ENCODE measurements at places on chromosomes 7 and 10.

DNA sequence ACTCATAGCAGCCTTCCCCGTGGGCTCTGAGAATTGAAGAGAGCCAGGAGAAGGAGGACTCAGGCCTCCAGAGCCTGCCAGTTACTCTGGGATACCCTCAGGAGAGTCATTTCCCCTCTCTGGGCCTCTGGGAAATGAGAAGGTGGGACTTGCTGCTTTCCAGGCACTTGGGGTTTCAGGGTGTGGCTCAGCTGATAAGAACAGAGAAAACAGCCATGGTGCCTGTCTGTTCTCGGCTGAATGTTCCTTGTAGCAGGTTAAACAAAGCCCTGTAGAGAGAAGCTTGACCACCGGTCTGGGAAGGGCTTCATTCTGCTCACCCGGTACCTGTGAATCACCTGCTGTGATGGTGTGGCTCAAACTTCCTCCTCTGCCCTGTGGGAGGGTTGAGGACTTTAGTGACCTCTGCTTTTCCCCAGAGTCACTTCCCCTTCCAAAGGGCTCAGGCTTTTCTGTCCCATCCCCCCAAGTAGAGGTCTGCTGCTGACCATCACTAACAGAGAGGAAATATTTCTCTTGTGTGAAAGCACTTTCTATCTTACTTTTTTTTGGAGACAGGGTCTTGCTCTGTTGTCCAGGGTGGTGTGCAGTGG is 212.4 kb upstream of the GALNT17 start:
- peak; percentile 38 for DNase-seq

DNA sequence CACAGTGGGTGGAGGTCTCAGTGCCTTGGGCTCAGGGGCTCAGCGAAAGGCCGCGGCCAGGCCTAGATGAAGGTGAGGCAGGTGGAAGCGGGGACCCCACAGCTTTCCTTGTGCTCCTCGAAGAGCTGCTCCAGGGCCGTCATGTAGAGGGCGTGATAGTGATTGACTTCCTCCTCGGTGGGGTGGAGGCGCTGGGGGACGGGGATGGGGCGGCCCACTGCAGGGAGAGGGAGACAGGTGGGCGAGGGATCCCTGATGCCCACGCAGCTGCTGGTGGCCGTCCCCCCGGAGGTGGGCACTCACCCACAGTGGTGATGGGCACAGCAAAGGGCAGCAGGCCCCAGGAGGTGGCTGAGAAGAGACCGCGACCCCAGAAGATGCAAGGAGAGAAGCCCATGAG is 5.0 kb downstream of the MOGAT3 start:
- DNase-seq: no peak

GRCh38 chr10:72321248-72322029 is 33.3 kb downstream of the DNAJB12 start:
- DNase-seq: no peak

GRCh38 chr7:41925946-41926345 is 223.1 kb upstream of the INHBA start:
- DNase-seq: no peak

DNA sequence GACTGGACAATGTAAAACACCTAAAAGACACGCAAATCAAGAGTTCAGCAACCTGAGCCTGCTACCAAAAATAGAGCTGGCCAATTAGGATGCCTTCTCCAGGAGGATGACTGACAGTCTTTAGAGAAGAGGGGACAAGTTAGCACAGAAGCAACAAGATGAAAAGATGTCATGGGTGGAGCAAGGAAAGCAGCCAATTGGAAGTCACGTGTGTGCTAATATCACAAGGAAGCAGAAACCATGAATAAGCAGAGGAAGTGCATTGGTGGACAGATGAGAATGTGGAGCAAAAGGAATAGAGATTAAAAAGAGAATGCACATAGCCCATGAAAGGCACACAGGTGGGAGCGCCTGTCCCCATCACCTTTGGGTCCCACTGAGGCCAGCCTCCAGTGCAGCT is 148.1 kb downstream of the SLC25A13 start:
- DNase-seq: no peak

DNA sequence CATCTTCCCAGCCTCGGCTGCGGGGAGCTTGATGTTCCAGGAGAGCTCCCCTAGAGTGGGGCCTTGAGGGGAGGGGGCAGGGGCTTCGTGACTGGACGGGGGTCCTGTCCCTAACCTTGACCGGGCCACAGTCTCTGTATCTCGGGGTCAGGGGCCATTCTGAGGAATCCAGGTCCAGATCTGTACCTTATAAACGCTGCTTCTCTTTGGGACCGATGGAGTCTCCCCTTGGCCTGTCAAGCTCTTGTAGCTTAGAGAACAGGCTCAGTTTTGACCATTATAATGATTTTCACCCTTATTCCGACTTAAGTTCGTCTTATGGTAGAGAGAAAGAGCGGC is 831 bp downstream of the ZKSCAN5 start:
- DNase-seq: no peak

- DNase-seq: no peak
Observed at GRCh38 chr10:88122576-88122975, 259.2 kb downstream of the PTEN start.

GRCh38 chr10:27716521-27716920 is 29.1 kb downstream of the MKX start:
- no peak for DNase-seq

GRCh38 chr7:111855842-111856227 is 293.5 kb upstream of the IMMP2L start:
- no peak for DNase-seq

- DNase-seq: no peak
Observed at GRCh38 chr10:22453948-22454591, 108.8 kb downstream of the SPAG6 start.
